ENCODE measurements at places on chromosomes 2 and 18. TPM values are rescaled to one million over a fixed set of nuclear protein-coding genes. Genes with fewer than 3 reads are reported as not detected.

DNA sequence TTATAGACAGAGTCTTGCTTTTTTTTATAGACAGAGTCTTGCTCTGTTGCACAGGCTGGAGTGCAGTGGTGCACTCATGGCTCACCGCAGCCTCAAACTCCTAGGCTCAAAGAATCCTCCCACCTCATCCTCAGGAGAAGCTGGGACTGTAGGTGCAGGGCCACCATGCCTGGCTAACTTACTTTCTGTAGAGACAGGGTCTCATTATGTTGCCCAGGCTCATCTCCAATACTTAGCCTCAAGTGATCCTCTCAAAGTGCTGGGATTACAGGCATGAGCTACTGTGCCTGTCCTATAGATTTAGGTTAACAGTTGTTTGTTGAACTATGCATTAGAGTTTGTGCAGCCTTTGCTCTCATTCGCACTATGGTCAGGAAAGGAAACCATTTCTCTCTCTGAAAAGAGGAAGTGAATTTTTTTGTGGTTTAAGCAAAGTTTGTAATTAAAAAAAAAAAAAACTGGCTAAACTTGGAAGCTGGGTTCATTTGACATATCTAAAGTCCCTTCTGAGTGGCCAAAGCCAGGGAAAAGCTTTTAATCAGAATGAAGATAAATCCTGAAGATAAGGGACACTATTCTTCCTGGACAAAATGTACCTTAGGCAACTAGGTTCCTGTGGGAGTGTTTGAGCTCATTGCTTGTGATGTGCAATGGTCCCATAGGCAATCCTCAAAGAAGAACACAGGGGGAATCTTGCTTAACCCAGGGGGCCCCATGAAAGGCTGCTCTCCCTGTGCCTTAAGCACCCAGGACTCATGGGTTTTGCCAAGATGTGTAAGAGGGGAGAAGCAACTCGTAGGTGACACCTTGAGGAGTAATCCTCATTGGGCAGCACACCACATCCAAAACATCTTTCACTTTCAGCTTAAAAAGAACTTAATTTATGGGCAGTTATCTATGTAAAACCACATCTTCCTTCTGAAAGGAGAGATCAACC is 201.7 kb downstream of the MREG start:
- no peak for DNase-seq

- DNase-seq: no peak
Observed at GRCh38 chr2:1492711-1493430, 79.6 kb downstream of the TPO start.

DNA sequence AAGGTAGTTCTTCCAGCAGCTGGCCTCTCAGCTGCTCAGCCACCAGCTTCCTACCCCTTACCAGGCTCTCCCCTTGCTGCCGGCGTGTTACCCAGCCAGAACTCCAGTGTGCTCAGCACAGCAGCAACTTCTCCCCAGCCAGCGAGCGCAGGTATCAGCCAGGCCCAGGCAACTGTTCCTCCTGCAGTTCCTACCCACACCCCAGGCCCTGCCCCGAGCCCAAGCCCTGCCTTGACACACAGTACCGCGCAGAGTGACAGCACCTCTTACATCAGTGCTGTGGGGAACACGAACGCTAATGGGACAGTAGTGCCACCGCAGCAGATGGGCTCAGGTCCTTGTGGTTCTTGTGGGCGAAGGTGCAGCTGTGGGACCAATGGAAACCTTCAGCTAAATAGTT is 52.0 kb downstream of the ZCCHC2 start:
- DNase-seq: no peak

DNA sequence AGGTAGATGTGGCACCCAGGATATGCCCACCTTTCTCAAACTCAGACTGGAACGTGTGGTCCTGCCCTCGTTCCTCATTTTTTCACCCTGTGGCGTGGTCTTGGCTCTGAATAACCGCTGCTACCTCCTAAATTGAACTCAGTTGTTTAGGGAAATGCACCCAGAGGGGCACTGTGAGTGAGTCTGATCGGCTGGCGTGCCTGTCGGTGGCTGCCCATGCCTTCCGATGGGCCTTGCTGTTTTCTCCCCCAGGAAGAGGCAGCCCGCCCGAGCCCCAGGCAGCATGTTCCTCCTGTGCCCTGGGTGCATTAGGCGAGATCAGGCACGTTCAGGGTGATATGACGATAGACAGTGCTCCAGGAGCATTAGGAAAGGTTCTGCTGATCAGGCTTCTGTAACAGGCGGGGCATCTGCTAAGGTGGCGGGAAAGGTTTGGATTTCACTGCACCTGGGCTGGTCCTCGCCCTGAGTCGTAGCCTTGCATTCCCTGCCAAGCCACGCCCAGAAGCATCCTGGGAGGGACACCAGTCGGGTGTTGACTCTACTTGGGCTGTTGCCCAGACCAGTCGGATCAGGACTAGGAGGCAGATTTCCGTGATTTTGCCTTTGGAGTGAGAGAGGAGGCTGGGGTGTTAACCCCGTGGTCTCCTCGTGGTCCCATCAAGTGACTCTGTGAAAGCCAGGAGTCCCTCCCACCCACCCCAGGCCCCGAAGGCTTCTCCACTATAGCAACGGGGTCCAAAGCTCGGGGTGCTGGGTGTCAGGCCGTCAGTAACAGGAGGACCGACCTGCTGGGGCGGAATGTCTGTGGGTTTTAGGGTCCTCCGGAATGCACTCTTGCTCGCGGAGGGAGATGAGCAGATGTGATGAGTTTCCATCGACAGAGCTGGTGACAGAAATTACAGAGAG is 75.1 kb downstream of the SH3BP4 start:
- peak; percentile 91 for DNase-seq

DSG2 gene
- total RNA-seq: 0.34 TPM

ADAM23 gene
- not detected for total RNA-seq

USP34 gene
- 60.7 TPM for total RNA-seq

DNA sequence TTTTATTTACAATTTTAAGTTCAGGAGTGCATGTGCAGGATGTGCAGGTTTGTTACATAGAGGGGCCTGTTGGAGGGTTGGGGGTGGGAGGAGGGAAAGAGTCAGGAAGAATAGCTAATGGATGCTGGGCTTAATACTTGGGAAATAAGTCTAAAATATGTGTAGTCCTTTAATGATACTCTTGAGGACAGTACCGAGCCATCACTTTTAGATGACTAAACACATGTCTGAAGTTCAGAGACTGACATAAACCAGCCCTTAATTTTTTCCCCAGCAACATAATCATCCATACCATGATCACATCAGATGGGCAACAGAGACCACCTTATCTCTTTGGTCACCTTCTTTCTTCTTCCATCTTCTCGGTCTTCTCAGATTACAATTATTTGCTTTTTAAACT is 189.1 kb upstream of the COL3A1 start:
- no peak for DNase-seq

ACADL gene
- not detected for total RNA-seq

GRCh38 chr2:40282428-40282827 is 169.5 kb downstream of the SLC8A1 start:
- DNase-seq: no peak

COPS7B gene
- total RNA-seq: 15.5 TPM

GRCh38 chr2:61937886-61938285 is 32.4 kb downstream of the COMMD1 start:
- no peak for DNase-seq

POTEI gene
- total RNA-seq: not detected

PRKRA gene
- 41.5 TPM for total RNA-seq

GRCh38 chr2:102253753-102254150 is 57.6 kb upstream of the IL1RL1 start:
- no peak for DNase-seq

DNA sequence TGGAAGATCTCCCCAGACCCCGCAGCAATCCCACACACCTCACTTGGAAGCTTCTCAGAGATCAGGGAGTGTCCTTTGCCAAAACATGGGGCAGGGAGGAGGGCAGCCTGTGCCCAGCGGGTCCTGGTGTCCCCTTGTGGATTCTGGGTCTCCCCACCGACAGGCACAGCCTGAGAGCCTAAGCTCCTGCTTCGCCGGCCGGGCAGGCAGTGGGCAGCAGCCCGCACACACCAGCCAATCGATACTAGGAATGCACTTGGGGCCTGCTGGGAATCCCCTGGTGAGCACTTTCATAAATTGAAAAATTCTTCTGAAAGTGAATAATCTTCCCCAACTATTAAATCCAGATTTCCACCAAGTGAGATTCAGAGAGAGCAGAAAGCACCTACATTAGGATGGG is 246.0 kb downstream of the ATAD2B start:
- DNase-seq: no peak

GRCh38 chr2:51299370-51299769 is 267.4 kb upstream of the NRXN1 start:
- no peak for DNase-seq

COL4A3 gene
- 0.47 TPM for total RNA-seq

All from M059J (cell line).